Esophagus muscularis mucosa (tissue), 4 donors: ENCODE measurements at places on chromosomes 1 and 21. TPM values are rescaled to one million over a fixed set of nuclear protein-coding genes. Genes with fewer than 3 reads are reported as not detected.

OR2AK2 gene
- not detected for total RNA-seq

RGS8 gene
- not detected for total RNA-seq

RAVER2 gene
- 30.2 TPM for total RNA-seq

DNA sequence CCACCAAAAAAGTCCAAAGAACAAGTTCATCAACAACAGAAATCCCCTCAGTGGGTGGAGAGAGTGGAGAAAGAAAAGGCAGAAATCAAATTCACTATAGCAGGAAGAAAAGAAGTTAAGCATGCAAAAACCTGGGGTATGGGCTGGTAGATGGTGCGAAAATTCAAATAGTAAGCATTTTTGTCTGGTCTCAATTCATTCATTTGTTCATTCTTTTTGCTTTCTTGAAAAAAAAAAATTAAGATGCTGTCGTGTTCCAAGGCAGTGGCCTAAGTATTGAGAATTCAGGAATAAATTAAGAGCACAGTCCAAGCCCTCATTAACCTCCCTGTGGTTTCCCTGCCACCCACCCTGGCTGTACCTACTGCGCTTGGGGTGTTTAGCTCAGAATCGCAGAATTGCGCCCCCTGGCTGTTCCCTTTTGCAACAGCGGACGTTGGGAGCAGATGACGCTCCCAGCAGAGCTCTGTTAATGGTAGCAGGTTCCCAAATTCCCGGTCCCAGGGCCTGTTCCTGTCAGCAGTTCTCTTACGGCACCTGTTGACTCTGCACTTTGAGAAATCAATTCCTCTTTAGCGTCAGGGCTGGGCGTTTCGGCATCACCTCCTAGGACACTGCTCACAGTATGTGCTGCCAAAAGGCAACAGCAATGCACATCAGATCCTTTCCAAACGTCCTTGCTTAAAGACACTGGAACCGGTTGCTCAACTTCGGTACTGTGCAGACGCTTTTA is 34.0 kb upstream of the SSX2IP start:
- DNase-seq, result no peak

DNA sequence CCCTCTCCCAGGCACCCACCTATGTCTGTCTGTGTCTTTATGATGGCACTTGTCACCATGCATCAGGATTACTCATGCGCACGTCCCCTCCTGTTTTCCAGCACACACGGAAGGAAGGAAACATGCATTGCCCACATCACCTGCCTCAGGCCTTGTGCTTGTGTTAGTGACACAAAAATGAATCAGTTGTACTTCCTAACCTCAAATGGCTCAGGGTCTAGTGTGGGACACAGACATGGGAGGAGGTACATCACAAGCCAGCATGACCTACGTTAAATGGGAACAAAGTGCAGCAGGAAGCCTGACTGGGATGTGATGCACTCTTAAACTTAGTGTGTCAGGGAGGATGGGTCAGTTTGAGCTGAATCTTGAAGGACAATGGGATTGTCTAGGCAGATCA is 126.7 kb downstream of the TRABD2B start:
- no peak for DNase-seq

DNA sequence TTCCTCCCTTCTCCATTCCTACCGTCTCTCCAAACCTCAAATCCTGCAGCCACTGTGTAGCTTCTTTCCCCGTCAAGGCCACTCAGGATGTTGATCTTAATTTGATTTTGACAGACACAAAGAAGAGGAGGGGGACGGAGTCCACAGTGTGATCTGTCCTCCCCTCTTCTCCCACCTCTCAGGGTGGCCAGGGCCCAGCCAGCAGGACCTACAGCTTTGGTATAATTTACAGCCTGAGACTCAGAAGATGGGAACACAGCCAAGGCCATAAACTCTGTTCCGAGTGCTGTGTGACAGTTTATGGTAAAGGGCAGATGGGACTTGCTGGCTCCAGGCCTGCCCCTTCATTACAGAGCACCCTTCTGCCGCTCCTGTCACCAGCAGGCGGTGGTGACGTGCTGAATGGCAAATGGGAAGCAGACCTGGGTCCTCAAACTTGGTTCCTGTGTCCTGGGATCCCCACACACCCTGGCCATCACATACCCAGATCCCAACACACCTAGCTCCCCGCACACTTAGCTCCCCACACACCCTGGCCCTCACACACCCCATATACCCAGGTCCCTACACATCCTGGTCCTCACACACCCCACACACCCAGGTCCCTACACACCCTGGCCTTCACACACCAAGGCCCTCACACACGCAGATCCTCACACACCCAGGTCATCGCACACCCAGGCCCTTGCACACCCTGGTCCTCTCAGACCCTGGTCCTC is 71.6 kb downstream of the CD2 start:
- no peak for DNase-seq

- no peak for DNase-seq
Observed at GRCh38 chr21:32410916-32411315, 1.6 kb upstream of the EVA1C start.

DNA sequence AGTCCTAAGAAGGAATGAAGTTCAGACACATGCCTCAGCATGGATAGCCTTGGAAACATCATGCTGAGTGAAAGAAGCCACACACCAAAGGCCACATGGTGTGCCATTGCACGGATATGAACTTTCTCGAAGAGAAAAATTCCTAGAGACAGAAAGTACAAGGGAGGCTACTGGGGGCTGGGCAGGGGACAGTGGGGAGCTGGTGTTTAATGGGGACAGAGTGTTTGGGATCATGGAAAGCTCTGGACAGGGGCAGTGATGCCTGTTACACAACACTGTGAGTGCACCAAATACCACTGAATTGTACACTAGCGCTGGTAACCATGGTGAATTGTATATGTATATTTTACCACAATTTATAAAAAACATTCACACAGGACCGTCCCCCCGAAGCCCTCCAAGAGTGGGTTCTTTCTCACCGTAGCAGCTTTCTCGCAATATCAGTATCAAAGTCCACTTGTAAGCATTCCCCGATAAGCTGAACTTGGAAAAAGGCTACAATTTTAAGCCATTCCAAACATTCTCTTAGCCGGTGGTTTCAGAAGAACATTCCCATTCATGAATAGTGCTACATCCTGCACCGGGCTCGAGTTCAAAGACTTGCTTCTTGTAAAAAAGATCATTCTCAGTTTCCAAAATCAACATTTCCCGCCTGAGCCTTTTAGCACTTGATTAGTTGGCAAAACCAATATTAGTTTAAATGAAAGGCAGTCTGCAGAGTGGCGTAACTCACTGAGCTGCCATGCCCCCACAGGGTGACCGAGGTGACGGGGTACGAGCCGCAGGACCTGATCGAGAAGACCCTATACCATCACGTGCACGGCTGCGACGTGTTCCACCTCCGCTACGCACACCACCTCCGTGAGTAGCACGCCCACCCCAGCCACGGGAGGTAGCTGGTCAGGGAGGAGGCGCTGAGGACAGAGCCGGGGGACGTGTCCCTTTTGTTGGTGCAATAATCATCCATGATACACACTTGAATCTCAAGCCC is 31.7 kb downstream of the SIM2 start:
- no peak for DNase-seq

DNA sequence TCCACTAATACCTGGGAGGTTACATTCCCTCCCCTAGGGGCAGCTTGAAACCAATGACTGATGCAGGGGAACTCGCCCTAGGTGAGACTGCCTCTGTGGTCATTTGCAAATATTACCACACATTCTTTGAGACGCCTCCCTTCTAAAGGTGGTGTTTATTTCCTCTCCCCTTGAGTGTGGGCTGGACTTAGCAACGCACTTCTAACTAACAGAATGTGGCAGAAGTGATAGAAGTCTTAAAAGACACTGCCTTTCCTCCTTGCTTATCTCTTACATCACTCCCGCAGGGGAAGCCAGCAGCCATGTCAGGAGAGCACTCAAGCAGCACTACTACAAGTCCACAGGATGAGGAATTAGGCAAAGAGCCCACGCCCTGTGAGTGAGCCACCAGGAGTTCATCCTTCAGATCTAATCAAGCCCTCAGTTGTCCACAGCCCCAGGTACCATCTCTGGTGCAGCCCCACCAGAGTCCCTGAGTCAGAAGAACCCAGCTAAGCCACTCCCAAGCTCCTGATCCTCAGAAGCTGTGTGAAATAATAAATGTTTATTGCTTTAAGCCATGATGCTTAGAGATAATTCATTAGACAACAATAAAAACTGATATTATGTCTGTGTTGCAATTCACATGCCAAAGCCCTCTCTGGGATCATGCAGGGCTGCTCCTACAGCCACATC is 14.8 kb upstream of the MATN1 start:
- no peak for DNase-seq

GRCh38 chr1:5876094-5876650 is 116.1 kb downstream of the NPHP4 start:
- DNase-seq, result no peak

GRCh38 chr1:226656601-226657277 is 82.3 kb downstream of the ITPKB start:
- no peak for DNase-seq

DNA sequence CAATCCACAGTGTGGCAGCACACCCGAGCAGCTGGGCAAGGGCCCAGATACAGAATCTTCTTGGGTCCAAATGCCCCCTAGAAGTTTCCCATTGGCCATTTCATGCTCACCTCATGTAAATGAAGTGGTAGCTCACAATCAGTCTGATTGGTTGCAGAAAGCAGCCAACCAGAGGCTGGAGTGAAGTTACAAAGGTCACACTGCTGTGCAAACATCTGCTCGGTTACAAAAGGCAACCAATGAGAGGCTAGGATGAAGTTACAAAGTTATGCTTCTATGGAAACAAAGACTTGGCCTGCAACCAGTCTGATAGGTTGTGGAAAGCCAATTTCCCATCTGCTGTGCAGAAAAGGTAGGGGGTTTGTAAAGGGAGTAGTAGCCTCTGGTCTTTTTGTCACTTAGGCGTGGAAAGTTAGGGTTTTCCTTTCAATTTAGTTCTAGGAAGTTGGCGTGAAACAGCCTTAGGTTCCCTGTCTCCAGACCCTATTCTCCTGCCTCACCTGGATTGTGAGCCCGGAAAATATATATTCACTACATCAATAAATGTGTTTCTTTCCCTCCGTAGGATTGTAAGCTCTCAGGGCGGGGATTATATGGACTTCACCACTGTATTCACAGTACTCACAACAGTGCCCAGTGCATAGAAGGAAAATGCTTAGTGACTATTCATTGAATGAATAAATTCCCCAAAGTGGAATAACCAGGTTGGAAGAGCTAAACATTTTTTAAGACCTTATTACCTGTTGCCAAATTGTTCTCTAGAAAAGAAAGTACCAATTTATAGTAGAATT is 91.9 kb downstream of the URB2 start:
- no peak for DNase-seq

DNA sequence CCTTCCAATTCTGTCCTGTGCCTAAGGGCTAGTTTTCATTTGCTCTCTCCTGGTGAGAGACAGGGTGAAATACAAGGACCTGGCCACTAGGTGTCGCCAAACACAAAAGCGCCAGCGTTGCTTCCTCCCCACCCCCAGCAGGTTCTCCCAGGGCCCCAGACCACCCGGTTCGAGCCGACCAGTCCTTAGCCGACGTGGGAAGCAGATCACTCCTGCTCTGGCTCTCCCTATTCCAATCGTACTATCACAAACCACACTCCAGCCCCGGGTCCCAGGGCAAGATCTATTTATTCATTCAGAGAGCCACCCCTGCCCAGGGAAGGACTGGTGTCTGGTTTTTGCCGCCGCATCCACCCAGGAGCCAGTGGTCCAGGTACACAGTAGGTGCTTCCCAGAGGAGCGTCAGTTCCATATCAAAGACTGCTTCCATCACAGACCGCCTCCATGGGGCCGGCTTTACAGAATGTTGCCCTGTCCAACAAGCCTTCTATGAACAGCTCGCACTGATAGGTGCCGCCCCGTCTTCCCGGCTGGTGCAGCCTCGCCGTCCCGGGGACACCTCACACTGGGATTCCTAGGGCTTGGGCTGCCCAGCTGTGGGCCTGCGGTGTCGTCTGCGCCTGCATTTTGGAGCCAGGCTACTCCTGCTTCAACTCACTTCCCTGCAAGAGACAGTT is 35.0 kb downstream of the CTNNBIP1 start:
- DNase-seq, result no peak
